SW480 (cell line): ENCODE measurements at places on chromosomes 13 and 19.

DNA sequence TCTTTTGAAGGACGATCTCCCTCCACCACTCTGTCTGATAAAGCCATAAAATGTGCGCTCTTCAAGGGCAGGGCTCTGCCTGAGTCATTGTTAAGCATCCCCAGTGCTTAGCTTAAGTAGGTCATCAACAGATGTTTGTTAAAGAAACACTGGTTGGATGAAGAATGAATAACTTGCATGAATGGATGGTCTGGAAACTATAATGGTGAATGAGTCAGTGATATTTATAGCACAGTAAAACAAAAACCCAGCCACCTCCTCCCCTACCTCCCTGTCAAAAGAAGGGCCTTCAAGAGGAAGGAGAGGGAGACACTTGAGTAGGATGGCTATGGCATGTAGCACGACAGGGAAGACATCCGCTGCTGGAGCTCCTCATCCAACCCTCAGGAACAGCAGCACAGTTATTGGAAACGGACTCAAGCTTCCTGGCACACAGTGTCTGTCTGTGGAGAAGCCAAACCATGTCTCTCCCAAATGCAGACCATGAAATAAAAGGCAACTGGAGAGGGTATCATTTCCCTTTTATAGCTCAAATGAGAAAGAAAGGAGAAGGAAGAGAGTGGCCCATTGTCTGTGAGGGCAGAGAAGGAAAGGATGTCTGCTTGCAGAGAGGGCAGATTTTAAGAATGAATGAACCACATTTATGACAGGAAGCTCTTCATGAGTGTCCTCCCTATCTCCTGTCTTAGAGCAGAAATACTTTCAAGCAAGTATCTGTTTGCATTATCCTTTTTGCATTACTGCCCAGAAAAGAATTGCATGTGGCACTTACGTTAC, 183.5 kb upstream of the UBL3 start:
- DNase-seq: peak; percentile 12

GRCh38 chr13:72864142-72865011, 82.4 kb downstream of the PIBF1 start:
- DNase-seq: no peak

- no peak for DNase-seq
Observed at GRCh38 chr13:73496711-73497110, 437.9 kb downstream of the KLF5 start.

GRCh38 chr13:77457966-77458365, 77.5 kb upstream of the SCEL start:
- no peak for DNase-seq

- no peak for DNase-seq
Observed at GRCh38 chr13:109783447-109783814, 3.0 kb downstream of the IRS2 start.

- DNase-seq: no peak
Observed at GRCh38 chr19:38184815-38185214, 39.2 kb downstream of the DPF1 start.

- no peak for DNase-seq
Observed at GRCh38 chr13:90493667-90494066, 853.8 kb upstream of the MIR17HG start.

DNA sequence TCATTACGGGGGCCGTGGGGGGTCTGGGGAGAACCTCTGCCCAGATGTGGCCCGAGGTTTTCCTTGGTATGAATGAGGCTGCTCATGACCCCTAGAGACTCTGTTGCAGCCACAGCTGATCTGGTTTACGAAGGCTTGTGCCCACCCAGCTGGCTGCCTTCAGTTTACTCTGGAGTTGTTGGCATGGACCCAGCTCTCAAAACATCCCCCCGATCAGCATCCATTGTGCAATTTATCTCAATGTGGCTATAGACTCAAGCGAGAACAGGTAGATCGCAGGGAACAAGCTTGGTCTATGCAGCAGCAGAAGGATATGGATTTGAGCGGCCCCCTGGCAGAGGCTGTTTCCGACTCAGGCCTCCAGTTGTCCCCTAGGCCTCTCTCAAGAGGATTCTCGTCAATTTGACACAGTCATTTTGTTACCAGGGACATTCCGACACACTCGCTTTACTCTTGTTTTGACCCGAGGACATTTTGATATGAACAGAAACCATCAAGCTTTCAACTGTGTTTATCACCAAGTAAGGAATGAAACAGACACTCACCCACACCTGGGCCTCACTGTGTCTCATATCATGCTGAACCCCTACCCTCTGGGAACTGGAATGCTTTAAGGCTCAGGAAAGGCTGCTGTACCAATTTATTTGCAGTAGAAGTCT, 161.5 kb downstream of the KATNAL1 start:
- no peak for DNase-seq

DNA sequence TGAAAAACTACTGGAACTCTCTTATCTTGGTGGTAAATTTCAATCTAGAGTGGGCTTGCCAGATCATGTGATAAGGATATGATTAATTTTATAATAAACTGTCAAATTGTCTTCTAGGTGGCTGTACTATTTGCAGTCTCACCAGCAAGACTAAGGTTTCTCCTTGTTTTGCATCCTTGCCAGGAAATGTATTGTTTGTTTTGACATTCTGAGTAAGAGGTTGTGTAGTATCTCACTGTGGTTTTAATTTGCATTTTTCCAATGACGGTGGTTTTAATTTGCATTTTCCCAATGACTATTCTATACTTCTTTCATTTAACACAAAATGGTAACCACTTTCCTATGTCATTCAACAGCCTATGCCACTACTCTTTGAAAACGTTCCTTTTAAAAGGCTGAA, 2.0 kb downstream of the CAB39L start:
- DNase-seq: no peak

DNA sequence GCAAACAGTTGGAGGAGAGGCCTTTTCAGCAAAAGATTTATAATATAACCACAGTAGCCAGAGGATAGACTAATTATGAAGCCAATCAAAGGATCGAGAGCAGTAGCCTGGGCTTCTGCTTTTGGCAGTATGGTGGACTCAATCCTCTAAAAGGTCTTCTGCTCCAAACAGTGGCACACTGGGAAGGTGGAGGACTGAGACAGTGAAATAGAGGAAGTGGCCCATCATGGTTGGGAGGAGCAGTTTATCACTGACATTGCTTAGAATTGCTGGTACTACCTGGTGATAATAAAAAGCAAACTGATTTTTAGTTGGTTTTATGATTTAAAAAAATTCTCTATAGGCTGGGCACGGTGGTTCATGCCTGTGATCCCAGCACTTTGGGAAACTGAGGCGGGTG, 20.9 kb upstream of the PLAUR start:
- no peak for DNase-seq

DNA sequence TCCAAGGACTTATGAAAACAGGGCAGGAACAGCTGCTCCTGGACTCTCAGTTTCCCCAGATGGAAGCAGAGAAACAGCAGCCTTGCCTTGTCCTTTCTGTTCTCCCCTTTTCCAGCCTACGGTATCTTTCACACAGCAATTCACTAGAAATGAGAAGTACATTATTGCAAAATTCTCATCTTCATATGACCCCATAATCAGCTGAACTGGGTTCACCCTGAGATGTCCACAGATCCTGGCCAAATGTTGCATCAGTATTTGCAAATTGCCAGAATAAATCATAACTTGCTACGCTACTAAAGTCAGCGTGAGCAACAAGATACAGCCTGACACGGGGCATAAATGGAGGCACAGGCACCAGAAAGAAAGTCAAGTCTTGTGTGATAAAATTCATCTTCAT, 16.1 kb downstream of the VSTM1 start:
- DNase-seq: no peak

GRCh38 chr13:113546571-113547237, 37.8 kb upstream of the TFDP1 start:
- DNase-seq: no peak

GRCh38 chr13:49112782-49113525, 107.2 kb upstream of the MLNR start:
- DNase-seq: no peak

DNA sequence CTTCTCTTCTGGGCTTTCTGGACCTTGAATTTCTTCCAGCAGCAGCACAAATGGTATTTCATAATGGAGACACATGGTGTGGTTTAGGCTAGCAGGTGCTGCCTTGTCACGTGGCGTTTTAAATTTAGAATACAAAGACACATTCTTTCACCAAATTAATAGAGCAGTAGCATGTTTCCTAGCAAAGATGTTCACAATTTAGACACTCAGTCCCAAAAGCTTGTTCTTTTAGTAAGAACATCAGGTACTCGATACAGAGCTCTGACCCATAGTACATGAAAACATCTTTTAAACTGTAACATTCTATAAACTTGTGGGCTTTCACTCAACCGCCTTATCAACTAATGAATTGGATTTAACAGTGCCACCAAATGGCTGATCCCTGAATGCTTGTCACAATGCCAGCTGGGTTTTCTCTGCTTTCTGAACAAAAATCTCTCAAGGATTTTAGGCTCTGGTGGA, 290.1 kb downstream of the DCLK1 start:
- no peak for DNase-seq
